ENCODE measurements at places on chromosomes 2 and 18.

DNA sequence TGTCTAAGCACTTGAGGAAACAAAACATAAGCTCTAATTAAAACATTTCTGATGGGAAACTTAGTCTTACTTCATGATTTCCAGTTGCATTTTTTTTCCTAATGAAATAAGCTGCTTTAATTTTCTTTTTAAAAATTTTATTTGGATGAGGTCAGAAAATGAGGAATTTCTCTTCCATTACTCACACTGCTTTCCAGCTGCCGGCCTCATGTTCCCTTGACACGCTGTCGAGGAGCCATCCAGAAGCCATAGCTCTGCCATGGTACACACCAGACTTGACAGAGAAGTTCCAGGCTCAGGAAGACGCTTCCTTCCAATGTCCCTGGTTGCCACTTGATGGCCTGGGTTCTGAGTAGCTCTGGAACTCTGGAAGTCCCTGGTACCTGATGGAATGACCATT is 12.1 kb upstream of the MAPRE2 start:
- DNase-seq, result no peak

DNA sequence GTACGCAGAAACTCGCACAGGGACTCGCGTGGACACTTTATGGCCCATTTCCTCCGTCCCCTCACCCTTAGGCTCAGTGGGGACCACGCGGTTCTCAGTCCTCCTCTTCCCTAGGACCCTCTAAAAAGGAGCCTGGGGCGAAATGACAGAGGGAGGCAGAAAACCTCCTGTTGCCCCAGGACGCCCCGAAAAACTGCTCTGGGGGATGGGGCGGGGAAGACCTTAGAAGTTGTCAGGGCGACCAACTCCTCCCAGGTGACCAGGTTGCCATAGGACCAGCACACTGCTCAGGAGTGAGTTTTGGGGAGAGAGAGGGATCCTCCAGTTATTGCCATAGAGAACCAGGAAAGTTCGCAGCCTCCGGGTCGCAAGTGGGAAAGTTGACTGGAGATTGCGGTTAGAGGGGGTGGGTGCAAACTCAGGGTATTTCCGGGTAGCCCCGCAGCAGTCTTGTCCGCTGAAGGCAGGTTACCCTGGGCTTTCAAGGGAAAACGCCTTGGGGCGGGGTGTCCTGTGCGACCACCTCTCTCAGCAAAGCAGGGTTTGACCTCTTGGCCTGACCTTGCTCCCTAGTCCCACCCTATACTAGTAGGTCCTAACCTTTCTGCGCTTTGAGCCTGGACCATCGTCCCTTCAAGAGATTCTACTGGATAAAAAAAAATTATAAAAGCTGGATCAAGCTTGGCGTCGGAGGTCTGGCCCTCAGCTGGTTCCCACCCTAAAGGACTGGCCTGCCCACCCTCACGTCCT is 7.8 kb upstream of the PAX3 start:
- no peak for DNase-seq

- DNase-seq, result peak; percentile 31
Measured at GRCh38 chr2:106886916-106887758, 1.2 kb upstream of the ST6GAL2 start.

DNA sequence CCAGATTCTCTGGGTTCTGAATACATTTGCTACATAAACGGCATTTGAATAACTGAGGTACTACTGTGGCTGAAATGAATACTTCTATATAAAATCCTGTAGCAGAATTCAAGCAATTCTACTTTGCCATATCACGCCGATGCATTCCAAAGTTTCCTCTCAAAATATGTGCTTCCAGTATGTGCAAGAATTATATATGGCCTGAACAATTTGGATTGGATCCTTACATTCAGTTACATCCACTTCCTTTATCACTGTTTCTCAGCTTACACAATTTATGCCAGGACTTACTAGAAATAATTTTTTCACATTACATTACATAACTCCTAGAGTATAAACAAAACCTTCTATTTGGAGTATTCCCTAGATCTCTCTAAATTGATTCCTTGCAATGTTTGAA is 46.3 kb upstream of the STAT4 start:
- no peak for DNase-seq

GRCh38 chr18:58051765-58052460 is 7.9 kb downstream of the NEDD4L start:
- no peak for DNase-seq

- DNase-seq, result no peak
Measured at GRCh38 chr18:61797696-61798590, 94.9 kb downstream of the RNF152 start.

DNA sequence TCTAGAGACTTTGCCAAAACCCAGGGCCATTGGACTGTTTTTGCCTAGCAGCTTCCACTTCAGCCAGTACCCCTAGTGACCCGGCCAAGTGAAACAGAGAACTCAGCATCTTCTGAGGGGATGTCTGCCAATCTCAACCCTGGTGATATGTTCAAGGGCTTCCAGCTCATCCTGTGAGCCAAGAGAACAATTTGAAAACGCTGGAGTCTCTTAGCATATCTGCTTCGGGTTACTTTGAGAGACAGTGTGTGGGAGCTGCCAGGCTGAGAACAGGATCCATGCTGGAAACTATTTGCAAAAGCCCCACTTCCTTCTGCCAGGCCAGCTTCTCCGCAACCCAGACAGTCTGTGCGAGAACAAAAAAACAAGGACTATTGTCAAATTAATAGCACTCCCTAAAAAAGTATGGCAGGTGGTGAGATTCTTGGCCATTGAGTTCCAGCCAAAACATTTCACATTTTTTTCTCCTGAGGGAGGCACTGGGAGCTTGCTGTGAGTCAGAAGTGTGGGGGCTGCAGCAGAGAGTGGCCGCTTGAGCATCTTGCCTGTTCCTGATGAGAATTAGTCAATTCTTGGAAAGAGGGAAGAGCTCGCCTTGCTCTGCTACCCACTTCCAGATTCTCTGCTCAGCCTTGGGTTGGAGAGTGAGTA is 395.6 kb upstream of the TRIB2 start:
- DNase-seq, result no peak

- DNase-seq, result no peak
Measured at GRCh38 chr18:26926066-26926675, 60.7 kb upstream of the AQP4 start.

- DNase-seq, result no peak
Measured at GRCh38 chr2:69041214-69041613, 28.2 kb downstream of the ANTXR1 start.

DNA sequence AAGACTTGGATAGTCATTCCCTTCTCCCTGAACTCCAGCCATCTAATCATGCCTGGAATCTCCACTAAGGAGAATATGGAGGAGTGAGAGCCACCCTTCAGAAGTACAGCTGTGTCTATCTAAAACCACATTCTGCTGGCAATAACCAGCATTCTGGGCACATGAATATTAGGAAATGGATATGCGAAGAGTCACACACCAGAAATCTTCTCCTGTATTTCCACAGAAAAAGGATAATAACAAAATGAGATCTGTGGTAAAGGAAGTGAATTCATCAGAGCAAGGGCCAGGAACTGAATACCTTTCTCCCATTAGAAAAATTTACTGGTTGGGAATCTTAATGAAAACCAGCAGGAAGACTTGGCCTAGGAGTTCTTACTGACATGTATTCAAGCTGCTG is 218.8 kb downstream of the SCG2 start:
- DNase-seq, result no peak

DNA sequence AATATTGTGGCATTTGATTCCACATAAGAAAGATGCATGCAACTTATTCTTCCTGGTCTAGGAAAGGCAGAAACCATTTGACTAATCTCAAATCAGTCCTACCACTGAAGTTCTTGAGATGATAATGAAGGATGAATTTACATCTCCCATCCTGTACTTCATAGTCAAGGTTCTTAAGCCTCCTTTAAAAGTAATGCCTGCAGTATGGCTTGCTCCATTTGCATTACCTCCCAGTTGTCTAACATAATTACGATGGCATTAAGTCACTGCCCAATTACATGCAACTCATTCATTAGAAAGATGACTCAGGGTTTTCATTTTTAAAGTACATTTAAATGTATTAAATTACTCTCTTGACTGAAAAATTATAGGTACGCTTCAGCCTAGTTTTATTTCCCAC is 32.2 kb downstream of the THADA start:
- no peak for DNase-seq

DNA sequence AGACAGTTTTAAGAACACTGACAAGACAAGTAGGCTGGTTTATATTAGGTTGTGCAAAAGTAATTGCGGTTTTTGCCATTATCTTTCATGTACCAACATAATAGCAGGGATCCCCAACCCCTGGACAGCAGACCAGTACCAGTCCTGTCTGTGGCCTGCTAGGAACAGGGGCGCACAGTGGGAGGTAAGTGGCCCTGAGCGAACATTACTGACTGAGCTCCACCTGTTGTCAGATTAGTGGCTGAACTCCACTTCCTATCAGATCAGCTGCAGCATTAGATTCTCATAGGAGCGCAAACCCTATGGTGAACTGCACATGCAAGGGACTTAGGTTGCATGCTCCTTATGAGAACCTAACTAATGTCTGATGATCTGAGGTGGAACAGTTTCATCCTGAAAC is 921.9 kb downstream of the CCDC85A start:
- no peak for DNase-seq

DNA sequence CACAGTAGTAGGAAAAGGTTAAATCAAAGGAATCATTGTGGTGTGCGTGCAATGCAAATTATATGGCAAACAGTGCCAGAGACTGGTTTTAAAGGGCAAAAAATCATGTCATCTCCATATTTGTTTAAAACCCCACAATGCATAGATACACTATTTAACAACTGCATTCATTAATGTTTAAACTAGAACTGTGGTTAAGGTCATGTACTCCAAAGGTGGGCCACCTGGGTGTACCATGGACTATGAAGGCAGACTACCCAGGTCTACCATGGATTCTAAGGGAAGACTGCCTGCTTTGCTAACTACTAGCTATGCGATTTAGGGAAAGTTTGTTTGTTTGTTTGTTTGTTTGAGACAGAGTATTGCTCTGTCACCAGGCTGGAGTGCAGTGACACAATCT is 356.3 kb downstream of the ZEB2 start:
- DNase-seq, result no peak

DNA sequence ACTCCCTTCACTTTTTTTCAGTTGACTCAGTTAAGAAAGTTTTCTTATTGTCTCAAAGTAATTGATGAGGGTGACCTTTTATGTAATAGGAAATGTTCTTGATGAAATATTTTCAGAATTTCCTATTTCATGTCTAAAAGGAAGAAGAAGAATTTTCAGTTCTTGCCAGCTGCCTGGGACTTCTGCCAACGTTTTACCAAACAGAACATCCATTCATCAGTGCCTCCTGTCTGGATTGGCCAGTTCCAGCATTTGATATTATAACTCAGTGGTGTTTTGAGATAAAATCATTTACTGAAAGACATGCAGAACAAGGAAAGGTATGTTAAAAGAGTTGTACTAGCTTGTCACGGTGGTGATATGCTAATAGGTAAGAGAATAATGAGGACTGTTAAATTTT is 104.7 kb upstream of the MYO3B start:
- DNase-seq, result no peak

GRCh38 chr2:200101922-200102321 is 146.5 kb downstream of the MAIP1 start:
- DNase-seq, result no peak

GRCh38 chr2:196166876-196167275 is 4.5 kb downstream of the STK17B start:
- no peak for DNase-seq

- no peak for DNase-seq
Measured at GRCh38 chr2:50781646-50782045, 250.3 kb downstream of the NRXN1 start.

DNA sequence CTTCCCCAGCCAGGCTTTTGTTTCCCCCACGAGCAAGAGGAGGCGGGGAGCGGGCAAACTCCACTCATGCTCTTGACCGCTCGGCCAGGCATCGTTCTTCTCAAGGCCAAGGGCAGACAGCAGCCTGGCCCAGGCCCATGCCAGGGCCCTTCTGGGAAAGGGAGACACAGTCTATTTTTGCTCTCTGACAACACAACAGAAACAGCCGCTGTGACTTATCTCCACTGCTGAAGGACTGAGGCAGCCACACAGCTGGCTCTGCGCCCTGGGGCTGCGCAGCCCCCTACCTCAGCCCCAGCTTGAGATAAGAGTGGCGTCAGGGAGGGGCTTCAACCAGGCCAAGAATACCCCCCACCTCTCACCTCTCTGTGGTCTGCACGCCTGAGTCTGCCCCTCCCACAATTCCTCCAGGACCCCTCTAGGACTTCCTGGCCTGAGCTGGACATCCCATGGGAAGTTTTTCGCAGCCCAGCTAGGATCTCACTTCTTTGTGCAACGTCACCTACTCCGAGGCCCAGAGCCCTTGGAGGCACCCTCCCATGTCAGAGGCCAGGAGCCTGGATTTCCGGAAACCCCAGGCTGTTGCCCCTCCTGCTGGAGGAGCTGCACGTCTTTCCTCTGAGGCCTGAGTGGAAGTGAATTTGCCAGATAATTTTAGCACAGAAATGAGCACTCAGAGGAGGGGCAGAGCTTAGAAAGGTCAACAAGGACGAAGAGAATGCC is 118.9 kb upstream of the OTOS start:
- DNase-seq, result no peak

DNA sequence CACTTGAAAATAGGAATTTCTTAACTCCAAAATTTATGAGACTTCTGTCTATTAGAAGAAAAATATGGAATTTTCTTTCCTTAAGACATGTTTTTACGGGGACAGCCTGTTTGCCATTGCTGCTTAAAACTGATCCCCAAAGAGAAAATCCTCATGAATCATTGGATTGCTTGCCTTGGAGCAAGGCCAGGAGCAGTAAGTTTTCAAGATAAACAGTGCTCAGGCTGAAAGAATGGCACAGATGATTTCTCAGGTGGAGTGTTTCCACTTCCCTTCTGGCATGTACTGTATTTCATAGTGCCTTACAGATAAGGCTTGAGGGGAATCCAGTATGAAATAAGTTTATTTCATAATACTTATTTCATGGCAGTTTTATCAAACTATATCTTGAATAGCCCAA is 74.3 kb upstream of the MMADHC start:
- DNase-seq, result no peak

DNA sequence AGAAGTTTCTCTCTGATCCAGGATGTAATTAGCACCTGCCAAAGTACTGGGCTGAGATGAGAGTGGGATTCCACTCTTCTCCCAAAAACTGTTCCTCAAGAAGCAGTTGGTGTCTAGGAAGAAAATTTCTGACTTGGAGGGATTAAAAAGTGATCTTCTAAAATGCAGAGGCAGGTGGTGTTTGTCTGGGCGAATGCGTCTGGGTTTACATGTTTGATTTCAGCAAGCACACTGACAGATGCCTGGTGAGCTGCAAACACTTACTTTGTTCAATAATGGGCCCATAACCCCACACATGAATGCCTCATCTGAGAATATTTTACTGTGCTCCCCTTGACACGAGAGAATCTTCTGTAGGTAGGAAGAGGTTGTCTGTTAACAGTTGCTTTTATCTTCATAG is 24.3 kb upstream of the KCNF1 start:
- DNase-seq, result no peak

All from neural crest cell (in vitro differentiated cells).